CD4-positive, alpha-beta T cell treated with Interleukin-6 at 100 ng/mL for 8 hours (primary cell): ENCODE measurements at places on chromosomes 16 and 17.

DNA sequence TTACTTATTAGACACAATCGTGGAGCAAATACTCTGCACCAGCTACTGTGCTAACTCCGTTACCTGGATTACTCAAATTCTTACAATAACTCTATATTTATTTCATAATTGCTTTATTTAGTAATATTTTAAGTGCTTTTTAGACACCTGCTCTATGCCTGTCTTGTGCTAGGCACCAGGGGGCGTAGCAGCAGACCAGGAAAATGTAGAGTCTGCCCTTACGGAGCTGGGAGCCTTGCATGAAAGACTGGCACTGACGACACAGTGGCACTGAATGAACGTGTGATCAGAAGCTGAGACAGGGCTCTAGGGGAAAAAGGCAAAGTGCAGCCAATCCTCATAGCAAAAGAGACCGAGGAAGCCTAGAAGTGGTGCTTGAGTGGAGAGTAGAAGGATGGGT lies 486.5 kb downstream of the CDH13 start:
- DNase-seq, result no peak

GRCh38 chr16:59567496-59567895 lies 833.4 kb upstream of the GOT2 start:
- DNase-seq, result no peak

DNA sequence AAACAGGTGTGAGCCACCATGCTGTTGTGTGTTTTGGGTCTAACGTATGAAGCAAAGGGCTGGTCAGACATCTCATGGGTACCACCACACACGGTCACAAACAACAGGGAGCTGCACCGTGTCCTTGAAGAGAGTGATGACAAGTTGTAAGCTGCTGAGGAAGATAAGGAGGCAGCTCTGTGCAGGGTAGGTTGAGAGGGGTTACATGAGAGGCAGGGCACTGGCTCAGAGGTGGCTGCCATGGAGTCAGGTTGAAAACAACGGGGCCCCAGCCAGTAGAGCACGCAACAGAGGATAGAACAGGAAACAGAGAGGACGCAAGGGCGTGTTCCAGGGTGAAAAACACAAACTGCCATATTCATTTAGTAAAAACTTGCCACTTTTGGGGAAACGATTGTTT lies 52.2 kb downstream of the TRARG1 start:
- DNase-seq, result no peak

DNA sequence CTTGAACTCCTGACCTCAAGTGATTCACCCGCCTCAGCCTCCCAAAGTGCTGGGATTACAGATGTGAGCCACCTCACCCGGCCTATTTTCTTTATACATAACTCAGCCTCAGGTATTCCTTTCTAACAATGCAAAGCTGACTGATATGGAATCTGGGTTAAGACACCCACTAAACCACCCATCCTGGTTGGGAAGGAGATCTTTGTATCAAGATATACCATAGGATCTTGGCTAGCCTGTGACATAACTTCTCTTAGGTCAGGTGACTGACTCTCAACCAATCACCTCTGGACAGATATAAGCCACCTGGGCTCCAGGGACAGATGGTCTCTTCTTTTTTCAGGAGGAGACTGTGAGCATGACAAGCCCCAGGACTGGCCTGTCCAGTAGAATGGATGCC lies 51.2 kb upstream of the NKD1 start:
- no peak for DNase-seq

DNA sequence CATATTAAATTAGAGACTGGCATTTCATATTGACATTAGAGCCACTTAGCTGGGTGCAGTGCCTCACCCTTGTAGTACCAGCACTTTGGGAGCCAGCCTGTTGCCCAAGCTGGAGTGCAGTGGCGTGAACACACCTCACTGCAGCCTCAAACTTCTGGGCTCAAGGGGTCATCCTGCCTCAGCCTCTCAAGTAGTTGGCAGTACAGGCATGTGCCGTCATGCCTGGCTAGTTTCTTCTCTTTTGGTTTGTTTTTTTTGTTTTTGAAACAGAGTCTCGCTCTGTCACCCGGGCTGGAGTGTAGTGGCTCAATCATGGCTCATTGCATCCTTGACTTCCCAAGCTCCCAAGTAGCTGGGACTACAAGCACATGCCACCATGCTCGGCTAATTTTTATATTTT lies 8.7 kb downstream of the PPM1E start:
- no peak for DNase-seq

DNA sequence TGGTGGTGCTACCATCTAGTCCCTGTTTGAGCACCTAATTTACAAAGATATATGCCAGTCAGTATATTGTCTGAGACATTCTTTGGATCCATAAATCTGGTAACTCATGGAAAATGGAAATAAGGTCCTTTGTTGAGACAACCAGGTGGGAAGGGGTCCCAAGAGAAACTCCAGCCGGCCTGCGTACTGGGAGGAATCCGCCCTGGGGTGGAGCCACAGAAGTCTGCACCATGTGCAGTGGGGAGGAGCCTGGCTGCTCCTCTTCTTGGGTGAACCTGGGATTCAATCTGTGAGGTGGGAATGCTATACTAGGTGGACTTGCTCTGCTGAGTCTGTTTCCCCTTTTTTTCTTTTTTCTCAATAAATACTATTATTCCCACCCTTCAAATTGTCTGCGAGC lies 339.2 kb upstream of the TNRC6C start:
- DNase-seq, result no peak

DNA sequence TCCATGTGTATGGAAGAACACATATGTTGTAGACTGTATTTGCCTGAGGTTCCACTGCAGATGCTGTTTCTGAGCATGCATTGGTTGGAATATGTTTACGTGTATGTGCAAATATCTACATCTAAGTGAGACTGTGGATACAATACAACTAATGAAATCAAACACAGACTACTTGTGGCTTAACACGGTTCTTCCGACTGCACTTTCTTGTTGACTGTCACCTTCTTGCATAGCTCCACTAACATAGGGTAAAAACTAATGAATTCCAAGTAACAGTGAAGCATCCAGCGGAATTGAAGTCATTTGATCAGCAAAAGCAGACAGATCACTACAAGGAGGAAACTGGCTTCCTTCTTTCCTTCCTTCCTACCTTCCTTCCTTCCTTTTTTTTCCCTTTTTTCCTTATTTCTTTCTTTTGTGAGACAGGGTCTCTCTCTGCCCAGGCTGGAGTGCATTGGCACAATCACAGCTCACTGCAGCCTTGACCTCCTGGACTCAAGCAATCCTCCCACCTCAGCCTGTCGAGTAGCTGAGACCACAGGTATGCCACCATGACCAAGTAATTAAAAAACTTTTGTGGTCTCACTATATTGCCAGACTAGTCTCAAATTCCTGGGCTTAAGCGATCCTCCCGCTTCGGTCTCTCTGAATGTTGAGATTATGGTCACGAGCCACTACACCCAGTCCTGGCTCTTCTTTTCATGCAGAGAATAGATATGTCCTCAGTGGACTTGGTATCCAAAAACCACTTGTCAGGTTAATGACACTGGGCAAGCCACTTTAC lies 22.0 kb upstream of the CCL1 start:
- DNase-seq, result no peak

- DNase-seq, result peak; percentile 21
Measured at GRCh38 chr17:63993368-63993985, 4.7 kb upstream of the PRR29 start.

GRCh38 chr17:29256735-29257466 lies 10.2 kb downstream of the CRYBA1 start:
- DNase-seq, result no peak

DNA sequence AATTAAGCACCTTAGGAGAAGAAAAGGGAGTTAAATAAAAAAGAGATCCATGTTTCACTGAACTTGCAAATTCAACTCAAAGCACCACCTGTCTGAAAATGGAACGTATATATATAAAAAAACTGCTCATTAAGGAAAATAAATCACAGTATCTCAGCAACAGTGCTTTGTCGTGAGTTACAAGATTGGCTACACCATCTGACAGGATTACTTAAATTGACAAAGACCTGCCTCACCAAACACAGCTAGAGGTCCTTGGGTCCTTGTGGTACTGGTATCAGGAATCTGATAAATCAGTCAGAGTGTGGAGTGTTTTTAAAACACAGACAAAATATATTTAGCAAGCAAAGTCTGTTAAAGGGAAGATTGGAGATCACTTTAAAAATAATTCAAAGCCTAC lies 63.9 kb downstream of the KANSL1 start:
- no peak for DNase-seq

- no peak for DNase-seq
Measured at GRCh38 chr17:27624539-27624938, 6.4 kb upstream of the LGALS9 start.

DNA sequence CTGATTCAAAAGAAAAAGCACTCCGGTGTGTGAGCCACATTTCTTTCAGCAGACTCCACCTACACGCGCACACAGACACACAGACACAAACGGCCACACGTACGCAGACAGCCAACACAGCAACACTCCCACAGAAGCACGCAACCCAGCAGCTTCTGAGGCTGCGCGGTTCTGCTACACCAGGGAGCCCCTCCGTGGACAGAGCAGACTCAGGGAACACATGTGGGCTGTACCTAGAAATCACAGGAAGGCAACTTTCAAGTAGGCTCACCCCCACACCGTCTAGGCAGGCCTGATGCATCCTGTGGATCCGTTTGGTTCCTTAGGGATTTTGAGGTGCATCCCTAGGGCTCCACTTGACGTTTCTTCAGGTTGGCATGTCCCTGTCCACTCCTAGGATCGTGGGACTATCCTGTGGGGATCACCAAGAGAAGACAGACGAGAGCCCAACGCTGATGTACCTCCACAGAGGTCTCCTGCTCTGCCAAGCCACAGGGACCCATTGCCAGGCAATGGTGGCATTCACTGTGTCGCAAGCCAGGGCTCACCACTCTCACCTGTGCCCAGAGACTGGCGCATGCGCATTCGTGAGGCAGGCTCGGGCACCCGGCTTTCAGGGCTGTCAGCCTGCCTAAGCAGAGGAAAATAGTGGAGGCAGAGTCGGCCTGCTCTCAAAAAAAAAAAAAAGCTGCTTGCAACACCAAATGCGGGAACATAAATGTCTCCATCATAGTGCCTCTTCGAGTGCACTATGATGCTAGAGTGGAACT lies 2333.3 kb downstream of the TP53TG3F start:
- no peak for DNase-seq

DNA sequence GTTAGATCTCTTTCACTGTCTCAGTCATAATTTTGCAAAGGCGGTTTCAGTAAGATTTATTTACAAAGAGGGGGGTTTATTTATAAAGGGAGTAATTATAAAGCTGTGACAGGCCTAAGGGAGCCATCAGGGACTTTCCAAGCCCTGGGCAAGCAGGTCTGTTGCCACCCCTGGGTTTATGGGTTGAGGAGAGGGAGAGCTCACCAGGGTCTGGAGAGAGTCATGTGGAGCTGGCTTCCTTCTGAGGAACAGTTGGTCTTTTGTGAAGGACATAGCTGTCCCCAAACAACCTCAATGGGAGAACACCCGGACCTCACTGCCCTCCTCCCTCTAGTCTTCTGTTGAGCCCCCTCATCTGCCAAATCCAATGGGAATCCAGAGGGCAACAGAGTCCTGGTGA lies 9.8 kb downstream of the ITGAM start:
- DNase-seq, result no peak

DNA sequence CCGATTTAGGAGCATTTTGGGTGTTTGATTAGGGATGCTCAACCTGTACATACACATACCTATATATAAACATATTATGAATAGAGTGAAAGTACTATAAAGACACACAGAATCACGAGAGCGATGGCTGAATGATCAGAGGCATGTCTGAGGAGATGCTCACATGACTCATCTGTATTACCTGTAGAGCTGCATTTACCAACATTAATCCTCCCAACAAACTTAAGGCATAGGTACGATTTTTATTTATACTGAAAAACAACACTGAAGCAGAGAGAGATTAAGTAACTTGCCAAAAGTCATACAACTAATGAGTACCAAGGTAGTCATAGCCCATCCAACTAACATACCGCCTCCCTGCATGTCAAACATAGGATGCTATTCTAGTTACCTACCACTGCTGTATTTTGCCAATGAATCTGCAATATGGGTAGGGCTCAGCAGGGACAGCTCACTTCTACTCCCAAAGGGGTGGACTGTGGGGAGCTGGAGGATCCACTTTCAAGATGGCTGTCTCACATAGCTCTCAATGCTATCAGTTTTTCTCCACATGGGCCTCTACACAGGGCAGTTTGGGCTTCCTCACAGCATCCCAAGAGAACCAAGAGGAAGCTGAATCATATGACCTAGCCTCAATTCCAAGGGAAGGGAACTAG lies 7.3 kb downstream of the CYB5D1 start:
- no peak for DNase-seq

DNA sequence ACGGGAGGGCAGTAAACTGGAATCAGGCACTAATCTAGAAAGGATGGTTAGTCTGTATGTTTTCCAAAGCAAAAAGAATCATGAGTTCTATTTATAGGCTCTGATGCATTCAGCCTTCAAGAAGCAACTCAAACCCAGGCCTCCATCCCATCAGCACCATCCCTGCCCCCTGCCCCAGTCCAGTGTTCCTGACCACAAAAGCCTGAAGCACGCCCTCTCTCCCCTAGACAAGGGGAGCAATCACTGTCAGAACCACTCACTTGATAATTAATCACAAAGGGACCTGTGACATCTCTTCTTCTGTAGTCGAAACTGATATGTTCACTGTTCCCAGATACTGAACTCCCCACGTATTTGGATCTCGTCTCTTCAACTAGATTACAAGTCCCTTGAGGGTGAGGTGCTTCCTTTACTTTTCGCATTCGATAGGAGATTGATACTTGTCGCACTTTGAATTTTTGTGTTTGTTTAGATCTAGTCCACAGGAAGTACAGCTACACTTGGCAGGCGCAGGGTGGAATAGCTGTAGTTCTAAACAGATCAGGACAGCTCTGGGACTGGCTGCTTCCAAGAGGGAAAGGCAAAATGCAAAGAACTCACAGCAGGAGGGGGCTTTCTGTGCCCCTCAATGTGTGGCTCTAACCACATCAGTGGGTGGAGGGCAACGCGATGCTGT lies 36.4 kb upstream of the CCDC182 start:
- DNase-seq, result no peak

GRCh38 chr17:75295201-75296158 lies 6.2 kb upstream of the SLC25A19 start:
- no peak for DNase-seq

DNA sequence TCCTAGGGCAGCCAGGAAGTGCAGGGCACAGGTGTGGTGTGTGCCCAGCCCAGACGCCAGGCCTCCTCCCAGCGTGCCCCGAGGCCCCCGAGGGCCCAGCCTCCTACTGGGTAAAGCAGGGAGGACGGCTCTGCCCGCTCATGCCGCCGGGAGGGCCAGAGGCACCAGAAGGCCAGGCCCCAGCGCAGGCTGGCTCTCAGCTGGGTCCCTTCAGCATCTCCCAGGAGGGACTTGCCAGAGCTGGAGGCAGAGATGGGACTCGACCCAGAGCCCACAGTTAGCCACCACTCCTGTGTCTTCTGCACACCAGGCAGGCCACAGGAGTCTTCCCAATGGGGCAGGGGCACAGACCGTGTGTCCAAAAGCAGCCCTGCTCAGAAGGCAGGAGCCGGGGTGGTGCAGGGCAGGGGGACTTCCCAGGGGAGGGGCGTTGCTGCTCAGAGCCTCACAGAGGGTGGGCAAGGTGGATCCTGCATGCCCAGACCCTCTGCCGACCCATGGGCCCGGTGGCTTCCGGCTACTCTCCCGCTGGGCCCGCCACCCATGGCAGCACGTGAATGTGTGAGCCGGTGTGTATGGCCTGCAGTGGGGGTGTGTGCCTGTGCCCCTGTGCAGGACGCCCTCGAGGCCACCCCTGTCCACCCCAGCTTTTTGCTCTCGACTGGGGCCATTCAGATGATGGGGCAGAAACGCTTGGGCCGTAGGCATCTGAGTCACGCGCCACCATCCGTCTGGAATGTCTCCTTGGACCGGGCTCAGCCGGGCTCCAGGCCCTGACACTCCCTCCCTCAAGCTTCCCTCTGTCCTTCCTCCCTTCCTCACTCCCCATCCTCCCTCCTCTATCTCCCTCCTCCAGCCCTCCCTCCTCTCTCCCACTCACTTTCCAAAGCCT lies 5.7 kb upstream of the ZNF469 start:
- no peak for DNase-seq
